ENCODE measurements at places on chromosomes 7 and 10.

- no peak for DNase-seq
These were observed 113.9 kb upstream of the LAMB4 start for GRCh38 chr7:108244110-108244509.

GRCh38 chr7:67654642-67655041, 658.0 kb downstream of the TYW1 start:
- no peak for DNase-seq

- no peak for DNase-seq
These were observed 88.1 kb upstream of the DDC start for GRCh38 chr7:50653126-50653864.

- DNase-seq, result no peak
These were observed 209.1 kb downstream of the CREB5 start for GRCh38 chr7:28621369-28621841.

DNA sequence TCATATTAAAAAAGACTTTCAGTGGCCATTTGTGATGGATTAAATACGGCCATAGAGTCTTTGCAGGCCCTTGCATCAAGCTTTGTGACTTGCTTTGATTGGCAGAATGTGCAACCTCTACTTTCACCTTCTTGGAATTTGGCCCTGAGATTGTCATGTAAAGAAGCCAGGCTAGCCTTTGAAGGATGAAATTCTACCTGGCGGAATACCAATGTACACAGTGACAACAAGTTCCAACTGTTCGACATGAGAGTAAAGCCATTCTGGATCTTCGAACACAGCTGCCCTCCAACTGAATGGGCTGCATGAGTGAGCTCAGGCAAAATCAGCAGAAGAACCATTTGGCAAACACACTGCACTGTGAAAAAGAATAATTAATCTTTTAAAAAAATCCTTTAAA, 321.3 kb downstream of the PHF14 start:
- no peak for DNase-seq

GRCh38 chr7:50869108-50869725, 86.5 kb upstream of the GRB10 start:
- DNase-seq, result no peak

- no peak for DNase-seq
These were observed 63.7 kb downstream of the PROSER2 start for GRCh38 chr10:11886851-11887250.

DNA sequence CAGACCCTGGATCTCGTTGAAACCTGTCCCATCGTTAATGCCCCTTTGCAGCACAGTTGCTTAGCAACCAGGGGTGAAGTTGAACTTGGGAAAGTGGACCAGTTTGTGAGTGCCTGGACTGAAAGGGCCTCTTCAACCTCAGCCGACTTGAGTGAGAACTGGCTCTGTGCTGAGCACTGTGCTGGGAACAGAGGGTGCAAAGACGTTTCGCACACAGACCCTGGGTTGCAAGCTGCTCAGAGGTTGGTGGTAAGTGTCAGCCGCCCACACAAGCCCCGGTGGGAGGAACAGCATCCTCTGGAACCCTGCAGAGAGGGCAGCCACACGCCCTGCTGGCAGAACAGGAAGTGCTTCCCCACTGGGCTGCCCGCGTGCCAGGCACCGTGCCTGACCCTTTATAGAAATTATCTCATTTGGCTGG, 89.2 kb downstream of the CARD11 start:
- peak; percentile 33 for DNase-seq

GRCh38 chr10:74049955-74050354, 52.0 kb downstream of the VCL start:
- DNase-seq, result no peak

- no peak for DNase-seq
These were observed 13.1 kb upstream of the TRDMT1 start for GRCh38 chr10:17214526-17214925.

GRCh38 chr10:1420661-1421362, 316.5 kb downstream of the ADARB2 start:
- DNase-seq, result peak; percentile 45

DNA sequence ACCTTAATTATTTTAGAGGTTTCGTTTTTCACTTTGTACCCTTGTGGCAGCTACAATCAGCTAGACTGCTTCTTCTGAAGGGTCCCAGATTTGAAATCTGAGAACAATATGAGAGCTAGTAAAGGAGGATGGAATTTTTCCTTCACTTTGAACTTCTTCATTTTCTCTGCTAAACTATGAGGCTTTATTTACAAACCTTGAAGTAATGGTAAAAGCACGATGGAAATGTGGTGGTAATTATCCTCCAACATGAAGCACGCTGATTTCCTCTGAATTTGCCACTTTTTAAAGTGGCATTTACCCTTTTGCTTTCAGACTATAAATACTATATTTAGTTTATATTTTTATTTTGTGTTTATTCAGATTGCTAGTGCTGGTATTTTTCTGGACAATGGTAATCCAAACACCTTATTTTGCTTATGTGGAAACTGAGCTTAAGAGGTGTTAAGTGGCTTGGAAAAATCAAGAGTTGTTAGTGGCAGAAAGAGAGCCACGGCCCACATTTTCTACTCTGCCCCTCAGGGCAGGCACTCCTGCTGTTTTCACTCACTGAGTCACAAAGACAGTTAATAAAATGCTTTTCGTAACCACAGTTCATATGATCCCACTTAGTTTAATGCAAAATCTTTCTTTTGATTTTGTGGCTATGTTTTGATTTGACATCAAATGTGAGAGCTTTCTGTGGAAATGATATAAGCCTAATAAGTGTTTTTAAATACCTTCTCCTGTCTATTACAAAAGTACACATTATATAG, 2.7 kb downstream of the SSMEM1 start:
- no peak for DNase-seq

DNA sequence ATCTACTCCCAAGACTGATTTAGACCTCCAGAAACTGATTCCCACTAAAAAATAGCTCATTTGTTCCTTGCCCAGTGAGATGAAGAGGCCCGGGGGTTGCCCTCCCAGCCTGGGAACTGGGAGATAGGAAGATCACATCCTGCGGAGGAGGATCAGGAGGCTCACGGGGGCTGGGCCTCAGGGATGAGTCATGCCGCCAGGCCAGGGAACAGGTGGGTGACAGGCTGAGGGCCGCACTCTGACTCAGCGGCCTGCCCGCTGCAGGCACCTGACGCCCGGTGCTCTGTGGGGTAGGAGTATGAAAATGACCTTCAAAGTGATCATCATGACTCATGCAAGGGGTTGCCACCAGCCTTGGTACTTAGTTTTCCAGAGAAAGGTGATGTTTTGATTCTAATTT, 104.5 kb upstream of the ZPBP start:
- DNase-seq, result peak; percentile 56

DNA sequence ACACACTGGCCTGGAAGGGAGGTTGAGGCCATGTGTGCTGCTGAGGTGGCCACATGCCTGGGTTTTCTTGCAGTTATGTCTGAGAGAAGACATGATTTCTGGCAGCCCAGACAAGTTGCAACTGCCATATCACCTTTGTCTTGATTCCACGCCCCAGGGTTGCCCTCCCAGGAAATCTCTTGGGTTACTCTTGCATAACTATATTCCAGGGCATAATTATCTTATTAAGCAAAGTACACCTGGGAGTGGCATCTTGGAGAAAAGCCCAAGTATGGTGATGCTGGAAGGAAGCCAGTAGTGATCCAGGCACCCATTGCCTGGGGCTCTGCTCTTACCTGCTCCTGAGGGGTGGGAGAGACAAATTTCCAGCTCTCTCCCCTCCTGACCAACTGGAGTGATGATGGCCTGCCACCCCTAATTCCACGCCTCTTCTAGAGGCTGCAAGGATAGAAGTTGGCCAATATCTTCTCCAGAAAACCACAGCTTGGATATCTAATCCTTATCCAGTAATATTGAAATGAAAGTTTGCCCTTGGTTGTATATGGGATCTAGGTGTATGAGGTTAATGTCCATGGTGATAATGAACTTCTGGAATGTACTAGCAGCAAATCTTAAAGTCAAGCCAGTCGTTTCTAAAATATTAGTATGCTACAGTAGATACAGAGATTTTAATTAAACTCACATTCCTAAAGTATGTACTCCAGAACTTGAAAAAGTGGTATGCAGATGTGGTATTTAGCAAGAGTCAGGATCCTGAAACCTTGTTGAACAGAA, 5.0 kb downstream of the AKR1B10 start:
- no peak for DNase-seq

GRCh38 chr10:126397640-126398382, 9.5 kb upstream of the ADAM12 start:
- no peak for DNase-seq

- DNase-seq, result no peak
These were observed 26.3 kb downstream of the CREM start for GRCh38 chr10:35152992-35153391.

DNA sequence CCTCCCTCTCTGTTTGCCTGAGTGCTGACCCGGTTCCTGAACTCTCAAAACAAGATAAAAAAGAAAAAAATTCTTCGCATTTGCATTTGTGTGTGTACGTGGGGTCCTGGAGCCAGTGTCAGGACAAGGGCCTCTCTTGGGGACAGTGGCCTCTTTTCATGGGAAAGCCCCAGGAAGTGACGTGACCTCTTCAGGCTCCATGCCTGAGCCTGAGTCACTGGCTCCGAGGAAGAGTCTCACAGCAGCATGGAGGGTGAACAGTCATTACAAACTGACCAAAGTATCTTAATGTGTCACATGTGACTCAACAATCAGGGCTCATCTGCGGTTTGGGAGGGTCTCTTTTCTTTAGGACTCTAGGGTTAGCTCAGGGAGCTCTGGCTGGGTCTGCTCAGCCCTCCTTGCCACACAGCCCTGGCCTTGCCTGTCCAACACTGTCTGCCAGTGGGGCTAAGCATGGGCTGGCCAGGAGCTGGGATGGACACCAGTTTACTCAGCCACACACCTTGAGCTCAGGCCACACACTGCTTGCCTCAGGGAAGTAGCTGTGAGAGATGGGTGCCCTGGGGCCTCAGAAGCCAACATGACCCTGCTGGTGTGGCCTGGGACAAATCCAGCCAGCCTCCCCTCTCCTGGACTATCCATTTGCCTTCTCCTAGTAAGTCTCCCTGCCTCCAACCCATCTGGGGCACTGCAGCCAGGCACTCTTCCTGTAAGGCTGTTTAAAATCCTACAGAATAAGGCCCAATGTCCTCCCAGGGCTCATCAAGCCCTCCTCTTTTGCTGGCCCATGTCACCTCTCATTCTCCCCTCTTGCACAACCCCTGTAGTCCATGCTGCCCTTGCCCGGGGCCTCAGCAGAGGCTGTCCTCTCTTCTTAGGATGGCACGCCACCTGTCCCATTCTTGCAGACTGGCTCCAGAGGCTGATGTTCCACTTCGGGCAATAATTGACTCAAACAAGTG, 10.5 kb downstream of the TMEM273 start:
- DNase-seq, result peak; percentile 82

- no peak for DNase-seq
These were observed 251.8 kb upstream of the TMEM72 start for GRCh38 chr10:44659320-44659719.

DNA sequence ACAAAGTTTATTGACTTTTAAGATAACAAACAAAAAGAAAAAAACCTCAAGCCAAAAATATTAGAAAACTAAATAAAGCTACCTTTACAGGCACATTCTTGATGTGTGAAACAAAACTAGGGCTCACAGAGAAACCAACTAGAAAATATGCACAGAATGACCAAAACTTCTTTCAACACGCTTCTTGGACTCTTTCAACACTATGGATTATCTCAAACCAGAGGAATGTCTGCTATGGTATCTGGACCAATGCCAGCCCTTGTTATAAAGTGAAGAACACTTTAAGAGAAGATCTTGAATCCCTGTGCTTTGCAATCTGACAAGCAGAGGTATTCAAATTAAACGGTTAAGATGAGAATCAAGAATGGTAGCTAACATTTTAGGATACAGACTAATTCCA, 76.6 kb downstream of the DNAJC1 start:
- DNase-seq, result no peak

GRCh38 chr10:125976960-125977605, 80.7 kb downstream of the FANK1 start:
- no peak for DNase-seq

- DNase-seq, result no peak
These were observed 65.8 kb downstream of the PIP4K2A start for GRCh38 chr10:22648547-22648961.

DNA sequence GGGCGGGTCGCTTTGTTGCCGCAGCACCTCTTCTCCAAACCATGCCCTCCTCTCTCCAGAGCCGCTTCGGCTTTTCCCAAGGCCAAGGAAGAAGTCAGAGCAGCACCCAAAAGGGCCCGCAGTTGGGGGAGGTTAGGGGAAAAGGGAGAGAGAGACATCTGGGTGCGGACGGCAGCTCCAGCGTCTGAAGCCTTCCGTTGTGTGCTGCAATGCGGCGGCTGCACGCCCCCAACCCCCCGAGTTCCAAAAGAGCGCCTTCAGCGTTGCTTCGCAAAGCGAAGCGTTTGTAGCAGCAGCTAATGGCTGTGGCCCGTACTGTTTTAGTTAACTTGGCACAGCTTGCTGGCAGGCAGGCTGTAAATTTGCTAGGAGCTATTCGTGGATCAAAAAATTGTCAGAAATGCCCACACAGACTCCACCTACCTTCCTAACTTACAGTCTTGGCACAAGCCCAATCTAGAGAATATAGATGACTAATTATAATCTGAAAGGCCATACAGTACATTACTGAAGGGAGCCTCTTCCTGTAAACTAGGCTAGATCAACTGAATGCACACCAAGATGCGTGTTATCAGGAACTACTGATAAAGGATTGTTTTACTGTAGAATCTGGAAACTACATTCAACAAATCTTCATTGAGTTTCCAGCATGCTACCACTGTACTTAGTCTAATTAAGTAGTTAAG, 1.1 kb upstream of the KBTBD2 start:
- peak; percentile 22 for DNase-seq

DNA sequence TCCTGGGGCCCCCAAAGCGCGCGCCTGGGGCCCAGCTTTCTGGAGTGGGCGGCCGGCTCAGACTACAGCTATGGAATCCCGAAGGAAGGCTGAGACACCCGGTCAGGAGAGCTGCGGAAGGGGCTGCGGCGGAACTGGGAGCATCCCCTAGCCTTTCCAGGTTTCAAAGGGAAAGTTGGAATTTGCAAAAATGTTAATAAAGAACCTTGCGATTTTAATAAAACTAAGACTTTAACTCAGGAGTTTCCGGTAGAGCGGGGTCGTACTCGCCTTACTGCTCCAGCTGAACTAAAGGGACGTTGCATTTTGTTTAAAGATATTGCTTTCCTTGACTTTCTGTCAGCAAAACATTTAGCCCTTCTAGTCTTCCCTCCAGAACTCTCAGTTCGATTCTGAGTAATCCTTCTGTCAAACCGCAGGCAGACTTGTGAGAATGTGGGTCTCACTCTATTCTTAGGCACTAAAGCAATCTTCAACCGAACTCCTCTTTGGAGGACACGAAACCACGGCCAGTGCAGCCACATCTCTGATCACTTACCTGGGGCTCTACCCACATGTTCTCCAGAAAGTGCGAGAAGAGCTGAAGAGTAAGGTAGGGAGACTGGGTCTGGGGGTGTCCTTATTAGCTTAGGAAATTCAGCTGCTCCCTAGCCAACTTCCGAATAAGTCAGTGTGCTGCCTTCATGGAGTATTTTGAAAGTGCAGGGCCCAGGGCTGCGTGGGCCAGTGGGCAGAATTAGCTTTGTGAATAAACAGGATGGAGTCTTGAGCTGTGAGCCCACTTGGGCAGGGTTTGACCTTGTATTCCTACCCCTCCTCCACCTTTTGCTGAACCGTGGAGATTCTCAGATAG, 1.9 kb downstream of the CYP26A1 start:
- DNase-seq, result no peak

Data from stimulated activated CD8-positive, alpha-beta memory T cell treated with anti-CD3 and anti-CD28 coated beads, Interleukin-7, amount 100 ng/mL, for 48 hours (primary cell).